Right atrium auricular region (tissue), 2 donors: ENCODE measurements at places on chromosomes 1 and 21.
A peak's percentile ranks its signal among the peaks of the same experiment; 100 is the strongest.

- no peak for DNase-seq
Measured at GRCh38 chr1:22339237-22339636, 112.4 kb upstream of the ZBTB40 start.

GRCh38 chr1:238187575-238187949, 296.8 kb upstream of the ZP4 start:
- no peak for DNase-seq

- no peak for DNase-seq
Measured at GRCh38 chr21:36630485-36631206, 68.3 kb upstream of the SIM2 start.

DNA sequence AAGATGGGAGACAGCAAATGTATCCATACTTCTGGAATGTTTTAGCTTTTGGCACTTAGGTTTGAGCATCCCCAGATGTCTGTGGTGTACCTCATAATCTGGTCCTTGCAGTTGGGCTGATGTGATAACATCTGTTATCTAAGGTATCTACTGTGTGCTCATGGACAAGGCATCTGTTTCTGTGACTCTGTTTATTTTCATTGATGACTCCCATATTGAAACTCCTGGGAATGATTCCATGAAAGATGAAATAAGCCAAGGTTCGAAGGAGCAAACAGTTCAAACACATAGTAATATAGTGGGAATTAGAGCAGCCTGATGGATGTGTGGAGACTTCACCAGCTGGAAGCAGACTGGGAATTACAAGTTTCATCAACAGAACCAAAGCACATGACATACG, 20.7 kb upstream of the TRIM45 start:
- DNase-seq: no peak

DNA sequence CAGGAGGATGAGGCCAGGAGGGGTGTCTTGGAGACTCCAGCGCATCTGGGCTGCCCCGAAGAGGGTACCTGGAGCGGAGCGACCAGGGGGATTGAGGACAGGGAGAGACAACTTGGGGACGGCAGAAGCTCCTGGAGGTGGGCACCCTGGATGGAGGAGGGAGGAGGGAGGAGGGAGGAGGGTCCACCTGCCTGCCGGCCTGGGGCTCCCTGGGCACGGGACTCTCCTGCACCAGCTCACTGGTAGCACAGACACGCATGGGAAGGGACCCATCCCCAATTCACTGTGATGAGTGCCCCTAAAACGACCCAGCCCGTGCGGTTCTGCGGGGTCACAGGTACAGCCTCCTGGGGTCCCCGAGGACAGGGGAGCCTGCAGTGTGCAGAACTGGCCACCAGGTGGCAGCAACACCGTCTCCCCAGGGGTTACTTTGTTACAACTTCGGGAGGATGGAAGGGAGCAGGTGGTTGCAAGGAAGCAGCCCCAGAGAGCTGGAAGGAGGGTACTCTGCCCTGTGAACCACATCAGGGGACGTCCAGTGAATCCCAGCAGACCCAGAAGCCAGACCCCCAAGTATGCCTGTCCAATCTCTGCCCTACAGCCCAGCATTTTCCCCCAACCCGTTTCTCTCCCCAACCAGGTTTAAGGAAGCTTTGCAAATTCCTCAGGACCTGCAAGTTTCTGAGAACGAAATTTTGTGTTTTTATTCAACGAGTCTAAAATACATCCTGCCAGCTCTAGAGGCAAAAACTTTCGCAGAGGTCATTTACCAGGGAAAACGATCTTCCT, 482.4 kb downstream of the NPHP4 start:
- DNase-seq: no peak

- DNase-seq: no peak
Measured at GRCh38 chr21:29637134-29637533, 302.7 kb downstream of the GRIK1 start.

- peak; percentile 77 for DNase-seq
Measured at GRCh38 chr1:1777583-1777899, 729 bp downstream of the NADK start.

DNA sequence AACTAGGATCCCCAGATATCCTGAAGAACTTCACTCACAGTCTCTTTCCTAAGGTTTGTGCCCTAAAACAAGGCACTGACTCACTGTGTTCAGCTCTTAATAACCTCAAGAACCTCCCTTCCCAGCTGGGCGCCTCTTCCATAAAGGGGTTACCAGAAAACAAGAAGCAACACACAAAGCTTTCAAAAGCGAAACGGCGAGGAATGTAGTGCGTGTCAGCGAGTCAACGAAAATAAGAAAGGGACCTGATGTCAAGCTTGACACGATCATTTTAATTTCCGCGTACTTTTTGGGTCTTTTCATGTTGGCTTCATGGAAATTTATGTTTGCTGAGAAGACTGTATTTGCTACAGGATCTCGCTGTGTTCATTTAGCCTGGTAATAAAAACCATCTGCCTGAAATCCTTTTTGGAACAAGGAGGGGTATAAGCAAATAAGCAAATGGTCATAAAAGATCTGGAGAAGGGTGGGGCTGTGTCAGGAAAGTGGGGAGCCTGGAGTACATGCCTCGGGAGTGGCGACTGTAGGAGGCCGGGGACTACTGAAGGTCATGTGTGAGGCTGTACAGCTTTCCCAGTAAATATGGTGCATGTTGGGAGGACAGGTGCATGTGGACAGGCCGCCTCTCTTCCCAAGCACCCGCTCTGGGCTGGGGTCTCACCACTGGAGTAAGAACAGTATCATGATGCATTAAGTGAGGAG, 11.4 kb upstream of the CLDN14 start:
- no peak for DNase-seq

- no peak for DNase-seq
Measured at GRCh38 chr21:42426424-42426823, 22.7 kb downstream of the UBASH3A start.

DNA sequence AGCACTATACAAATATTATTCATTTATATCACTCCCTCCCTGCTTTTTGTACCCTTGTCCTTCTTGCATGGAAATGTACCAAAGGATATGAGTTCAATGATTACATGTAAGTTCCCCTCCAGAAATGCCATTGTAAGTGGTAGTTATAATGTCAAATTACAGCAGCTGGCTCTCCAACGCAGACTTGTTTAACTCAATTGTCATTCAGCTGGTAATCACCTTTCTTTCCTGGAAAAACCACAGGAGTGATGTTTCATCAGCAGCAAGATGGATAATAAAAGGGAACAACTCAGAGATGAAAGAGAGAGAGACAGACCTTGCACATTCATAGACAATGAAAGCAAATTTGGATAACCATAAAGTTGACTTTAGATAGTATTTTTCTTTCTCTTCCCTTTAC, 578.6 kb upstream of the PBX1 start:
- no peak for DNase-seq

- DNase-seq: no peak
Measured at GRCh38 chr1:196207612-196208217, 400.5 kb downstream of the KCNT2 start.

DNA sequence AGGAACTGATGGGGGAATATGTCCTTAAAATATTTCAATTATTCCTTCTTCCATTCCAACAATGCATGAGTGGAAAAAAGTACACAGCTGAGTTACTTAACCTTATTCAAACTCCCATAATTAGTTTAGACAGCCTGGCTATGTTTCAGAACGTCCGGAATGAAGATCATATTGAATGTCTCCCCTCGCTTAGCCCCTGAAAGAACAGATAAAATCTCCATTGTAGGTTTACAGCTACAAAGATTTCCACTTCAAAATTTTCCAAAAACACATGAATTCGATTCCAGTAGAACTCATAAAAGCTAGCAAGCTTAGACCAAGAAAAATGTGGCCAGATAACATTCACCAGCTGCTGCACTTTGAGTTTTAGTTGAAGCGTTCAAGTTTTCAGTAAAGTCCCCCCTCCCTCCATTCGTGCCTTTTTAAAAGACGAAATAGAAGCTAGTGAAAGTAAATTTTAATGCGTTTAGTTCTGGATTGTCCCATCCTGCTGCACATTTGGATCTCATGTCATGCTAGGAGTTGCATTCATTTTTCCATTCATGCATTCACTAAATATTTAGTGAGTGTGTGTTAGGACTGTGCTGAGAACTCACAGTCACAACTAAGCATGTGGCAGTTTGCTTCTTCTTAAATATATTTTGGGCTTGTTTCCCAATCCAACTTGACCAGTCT, 29.4 kb upstream of the SSX2IP start:
- DNase-seq: no peak

DNA sequence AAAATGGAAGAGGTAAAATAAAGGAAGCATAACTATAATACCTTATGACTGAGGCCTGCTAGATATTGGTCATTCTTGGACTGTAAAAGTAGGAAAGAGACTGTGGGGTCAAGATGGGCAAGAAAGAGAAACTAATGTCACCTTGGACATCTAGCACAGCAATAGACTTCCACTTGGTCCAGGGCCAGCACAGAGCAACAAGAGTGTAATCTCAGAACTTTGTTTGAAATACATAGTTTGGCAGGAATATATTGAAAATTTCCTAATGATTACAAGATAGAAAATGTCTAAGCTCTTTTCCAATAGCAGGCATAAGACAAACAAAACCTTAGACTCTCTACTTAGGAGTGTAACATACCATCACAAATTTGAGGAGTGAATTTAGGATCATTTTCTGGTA, 4.6 kb downstream of the LRRC8C start:
- DNase-seq: no peak

- no peak for DNase-seq
Measured at GRCh38 chr1:211623515-211623914, 44.6 kb upstream of the SLC30A1 start.

DNA sequence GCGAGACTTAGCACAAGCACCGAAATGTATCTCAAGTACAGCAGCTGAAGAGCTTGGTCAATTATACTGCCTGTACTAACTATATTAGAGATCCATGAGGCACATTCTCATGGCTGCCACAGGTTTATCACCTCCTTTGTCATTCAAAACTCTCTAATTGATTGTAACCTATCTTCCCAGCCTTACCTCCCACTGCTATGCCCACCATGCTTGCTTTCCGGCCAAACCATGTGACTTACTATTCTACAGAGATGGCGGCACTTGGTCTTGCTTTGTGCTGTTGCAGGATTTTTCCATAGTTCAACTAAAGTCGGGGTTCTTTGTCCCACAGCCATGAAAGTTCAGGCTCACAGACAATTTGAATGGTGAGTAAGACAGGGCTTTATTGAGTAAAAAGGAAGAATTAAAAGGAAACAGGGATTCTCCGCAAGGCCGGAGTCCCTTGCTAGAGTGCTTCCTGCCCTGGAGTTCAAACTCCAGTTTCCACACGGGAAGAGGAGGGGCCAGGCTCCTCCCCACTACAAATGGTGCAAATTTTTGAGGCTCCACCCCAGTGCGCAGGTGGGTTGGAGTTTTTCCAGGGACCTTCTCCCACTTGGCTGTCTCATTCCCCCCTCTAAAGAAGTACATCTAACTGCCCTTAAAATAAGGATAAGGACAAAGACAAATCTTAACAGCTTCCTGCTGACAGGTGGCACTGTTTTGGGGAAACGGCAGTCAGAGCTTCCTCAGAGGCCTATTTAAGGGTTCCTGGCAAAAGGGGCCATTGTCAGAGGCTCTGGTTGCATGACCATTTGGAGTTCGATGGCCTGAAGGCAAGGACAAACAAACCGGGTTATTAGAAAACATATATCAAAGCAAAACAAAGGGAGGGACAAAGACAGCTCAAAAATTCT, 28.7 kb downstream of the FMO2 start:
- no peak for DNase-seq

GRCh38 chr1:57591842-57592241, 168.0 kb upstream of the DAB1 start:
- DNase-seq: no peak

GRCh38 chr1:203267347-203267846, 37.9 kb upstream of the BTG2 start:
- peak; percentile 92 for DNase-seq

DNA sequence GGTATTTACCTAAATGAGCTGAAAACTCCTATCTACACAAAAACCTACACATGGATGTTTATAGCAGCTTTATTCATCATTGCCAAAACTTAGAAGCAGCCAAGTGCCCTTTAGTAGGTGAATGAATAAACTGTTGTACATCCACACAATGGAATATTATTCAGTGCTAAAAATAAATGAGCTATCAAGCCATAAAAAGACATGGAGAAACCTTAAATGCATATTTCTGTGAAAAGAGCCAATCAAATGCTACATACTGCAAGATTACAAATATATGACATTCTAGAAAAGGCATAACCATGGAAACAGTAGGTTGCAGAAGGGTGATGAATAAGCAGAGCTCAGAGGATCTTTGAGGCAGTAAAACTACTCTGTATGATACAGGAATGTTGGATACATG, 23.3 kb downstream of the ABCB10 start:
- DNase-seq: no peak

DNA sequence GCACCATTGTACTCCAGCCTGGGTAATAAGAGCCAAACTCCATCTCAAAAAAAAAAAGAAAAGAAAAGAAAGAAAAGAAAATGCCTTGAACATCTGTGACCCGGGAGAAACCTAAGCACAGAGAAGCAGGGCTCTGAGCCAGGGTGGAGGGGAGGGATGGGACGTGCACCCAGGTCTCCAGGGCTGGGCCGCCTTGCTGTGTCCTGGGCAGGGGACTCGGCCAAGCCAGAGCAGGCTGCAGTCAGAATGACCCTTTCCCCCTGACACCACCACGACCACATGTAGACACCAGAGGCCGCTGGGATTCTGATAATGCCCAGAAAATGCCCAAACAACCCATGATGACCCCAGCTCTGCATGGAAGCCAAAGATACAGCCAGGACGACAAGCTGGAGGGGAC, 17.8 kb downstream of the CHD5 start:
- no peak for DNase-seq

DNA sequence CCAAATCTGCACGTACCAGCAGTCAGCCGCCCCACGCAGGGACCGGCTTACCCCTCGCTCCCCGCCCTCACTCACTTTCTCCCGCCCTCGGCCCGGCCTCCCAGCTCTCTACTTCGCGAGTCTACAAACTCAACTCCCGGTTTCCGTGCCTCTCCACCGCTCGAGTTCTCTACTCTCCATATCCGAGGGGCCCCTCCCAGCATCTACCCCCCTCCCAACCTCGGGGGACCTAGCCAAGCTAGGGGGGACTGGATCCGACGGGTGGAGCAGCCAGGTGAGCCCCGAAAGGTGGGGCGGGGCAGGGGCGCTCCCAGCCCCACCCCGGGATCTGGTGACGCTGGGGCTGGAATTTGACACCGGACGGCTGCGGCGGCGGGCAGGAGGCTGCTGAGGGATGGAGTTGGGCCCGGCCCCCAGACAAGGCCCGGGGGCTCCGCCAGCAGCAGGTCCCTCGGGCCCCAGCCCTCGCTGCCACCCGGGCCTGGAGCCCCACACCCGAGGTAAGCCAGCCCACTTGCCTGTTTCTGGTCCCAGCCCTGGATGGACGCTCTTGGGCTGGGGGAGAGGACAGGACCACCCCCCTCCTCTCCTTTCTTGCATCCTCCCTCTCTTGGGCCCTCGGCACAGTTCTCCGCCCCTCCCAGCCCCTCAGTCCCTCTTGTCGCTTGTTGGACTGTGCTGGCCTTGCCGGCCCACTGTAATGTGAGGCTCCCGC, at the start of gene ARTN:
TSS of gene ARTN (plus strand) at position 416 of the 715 bp plus-strand sequence. CDS start 1,856 bp downstream, outside the sequence.
- no peak for DNase-seq
